Fibroblast of the aortic adventitia (primary cell): ENCODE measurements at places on chromosomes 2 and 18. TPM values are rescaled to one million over a fixed set of nuclear protein-coding genes. Genes with fewer than 3 reads are reported as not detected.

DNA sequence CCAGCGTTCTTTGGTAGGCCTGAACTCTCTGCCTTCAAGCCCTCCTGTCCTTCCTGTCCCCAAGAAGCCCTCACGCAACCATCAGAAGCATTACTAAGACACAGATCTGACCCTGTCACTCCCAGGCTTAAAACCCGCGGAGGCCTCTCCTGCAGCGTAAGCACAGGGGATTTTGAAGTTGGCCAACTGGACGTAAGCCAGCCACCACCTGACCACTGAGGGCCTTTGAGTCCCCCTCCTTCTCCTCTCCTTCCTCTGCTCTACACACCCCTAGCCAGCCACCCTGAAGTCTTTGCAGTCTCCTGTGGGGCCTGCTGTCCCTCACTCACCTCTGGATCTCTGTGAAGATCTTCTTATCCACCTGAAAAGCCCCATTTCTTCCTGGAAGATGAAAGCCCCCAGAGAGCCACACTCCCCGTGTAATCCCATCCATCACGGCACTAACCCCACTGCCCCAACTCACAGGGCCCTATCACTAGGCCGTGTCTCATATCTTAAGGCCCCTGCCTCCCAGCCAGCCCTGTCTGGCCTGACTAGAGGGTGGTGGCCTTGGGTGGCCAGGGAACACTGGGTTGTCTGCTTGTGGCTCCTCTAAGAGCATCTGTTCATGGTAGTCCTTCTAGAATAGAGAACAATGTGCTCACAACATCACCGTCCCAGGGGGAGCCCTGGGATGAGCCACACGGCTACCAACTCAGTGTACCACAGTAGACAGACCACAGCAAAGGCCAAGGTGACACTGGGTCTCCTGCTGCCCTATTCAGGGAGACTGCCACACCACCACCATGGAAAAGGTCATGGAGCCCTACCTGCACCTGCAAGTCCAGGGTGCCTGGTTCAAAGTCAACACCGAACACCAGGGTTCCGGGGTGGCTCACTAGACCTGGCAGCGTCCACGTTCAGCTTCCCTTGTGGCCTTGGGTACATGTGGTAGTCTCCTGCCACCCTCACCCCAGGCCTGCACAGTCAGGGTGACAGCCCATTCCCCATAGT lies 191.6 kb downstream of the ZBTB7C start:
- no peak for DNase-seq

DNA sequence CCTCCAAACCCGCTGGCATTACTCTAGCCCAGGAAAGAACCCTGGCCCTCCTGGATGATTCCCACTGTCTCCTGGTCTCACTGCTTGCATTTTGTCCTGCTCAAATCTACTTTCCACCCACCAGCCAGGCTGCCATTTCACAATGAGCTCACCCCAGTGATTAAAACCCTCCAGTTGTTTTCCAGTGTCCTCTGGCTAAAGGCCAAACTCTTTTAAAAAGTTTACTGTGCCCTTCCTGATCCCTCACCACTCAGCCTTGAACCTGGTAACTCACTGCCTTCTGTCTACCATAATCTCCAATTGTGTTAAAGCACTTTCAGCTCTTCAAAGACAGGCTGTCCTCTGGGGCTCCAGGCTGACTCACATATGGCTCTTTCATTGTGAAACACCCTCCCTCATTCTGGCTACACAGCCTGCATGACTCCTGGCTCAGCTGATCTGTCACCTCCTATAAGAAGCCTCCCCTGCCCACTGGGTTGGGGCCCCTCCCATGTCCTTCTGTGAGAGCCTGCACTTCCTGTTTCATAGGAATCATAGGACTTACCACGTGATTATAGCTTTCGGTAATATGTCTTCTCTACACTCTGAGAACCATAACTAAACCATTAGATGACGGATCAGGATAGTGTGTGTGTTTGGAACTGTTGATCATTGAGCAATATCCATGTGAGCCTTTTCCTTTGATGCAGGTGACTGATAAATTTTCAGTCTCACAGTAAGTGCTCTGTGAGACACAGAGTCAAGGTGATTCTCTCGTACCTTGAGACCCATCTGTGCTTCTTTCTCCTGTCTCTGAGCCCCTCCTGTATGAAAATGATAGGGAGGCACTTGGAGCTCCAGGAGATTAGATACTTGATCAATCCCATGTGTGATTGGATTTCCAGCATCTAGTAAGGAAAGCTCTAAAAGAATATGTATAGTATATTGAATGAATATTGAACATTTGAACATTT lies 590.8 kb upstream of the ID2 start:
- DNase-seq: peak; percentile 93

- DNase-seq: no peak
These were observed 450.5 kb upstream of the ACVR2A start for GRCh38 chr2:147394179-147394790.

DNA sequence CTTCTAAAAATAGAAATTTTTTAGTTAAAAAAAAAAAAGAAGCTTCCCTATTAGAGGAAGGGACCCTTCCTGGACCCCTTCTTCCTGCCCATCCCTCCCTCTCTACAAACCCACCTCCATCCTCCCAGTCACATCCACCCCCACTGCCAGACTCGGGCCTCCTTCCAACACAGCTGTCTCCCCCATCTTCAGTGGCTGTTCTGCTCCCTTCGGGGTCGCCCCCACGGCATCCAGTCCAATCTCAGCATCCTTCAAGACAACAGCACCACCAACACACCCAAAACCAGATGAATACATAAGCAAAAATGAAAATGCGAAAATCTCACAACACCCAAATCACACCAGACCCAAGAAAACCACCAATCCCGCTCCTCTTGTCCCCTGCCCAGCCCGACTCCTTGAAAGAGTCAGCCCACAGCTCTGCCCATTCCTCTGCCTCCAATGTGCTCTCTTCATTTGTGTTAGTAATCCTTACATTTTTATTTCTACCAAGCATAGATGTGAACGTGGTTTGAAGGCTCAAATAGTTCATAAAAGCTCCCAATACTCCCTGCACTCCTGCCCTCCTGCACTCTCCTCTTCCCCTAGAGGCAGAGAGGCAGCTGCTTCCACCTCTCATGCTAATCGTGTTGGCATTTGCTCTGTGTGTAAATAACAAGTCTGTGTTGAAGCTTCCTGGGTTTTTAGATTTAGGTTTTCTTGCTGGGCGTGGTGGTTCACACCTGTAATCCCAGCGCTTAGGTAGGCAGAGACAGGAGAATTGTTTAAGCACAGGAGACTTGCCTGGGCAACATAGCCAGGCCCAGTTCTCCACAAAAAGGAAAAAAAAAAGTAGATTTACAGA lies 37.0 kb downstream of the MAL start:
- DNase-seq: no peak

GRCh38 chr18:55072181-55072580 lies 112.9 kb upstream of the CCDC68 start:
- no peak for DNase-seq

DNA sequence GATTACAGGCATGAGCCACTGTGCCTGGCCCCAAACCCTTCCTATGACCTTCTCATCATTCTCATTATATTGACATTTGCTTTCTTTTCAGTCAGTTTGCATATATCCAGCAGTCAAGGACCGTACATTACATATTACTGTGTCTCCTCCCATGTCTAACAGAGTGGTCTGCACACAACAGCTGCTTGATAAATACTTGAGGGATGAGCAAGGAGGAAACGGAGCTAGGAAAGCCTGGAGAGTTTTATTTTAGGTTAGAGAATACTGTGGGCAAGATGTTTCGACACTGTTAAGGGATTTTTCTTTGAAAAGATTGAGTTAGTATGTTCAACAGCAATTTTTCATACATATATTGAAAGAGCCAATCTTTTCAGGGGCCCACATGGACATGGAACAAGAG lies 76.2 kb upstream of the CHRNA1 start:
- DNase-seq: no peak

DNA sequence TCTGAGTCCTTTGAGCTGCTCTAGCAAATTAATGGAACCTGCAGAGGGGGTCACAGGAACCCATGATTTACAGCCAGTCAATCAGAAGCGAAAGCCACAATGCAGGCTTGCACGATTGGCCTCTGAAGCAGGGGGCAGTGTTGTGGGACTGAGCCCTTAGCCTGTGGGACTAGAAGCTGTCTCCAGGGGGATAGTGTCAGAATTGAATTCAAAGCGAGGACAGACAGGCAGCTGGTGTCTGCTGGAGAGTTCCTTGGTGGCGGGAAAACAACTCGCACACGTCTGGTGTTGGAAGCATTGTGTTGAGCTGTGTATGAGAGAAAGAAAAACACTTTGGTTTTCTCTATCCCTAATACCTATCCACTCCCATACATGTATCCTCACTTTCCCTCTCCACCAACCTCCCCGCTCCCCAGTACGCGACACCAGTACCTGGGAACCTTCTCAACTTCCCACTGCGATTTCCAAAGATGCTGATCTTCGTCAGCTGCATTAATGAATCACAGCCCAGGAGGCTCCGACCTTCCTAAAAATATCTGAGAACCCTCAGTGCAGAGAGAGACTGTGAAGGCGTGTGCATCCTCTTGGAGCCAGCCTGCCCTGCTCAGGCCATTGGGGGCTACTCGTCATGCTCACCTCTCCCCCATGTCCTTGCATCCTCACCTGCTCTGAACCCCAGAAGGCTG lies 88.2 kb downstream of the HS1BP3 start:
- DNase-seq: no peak

DNA sequence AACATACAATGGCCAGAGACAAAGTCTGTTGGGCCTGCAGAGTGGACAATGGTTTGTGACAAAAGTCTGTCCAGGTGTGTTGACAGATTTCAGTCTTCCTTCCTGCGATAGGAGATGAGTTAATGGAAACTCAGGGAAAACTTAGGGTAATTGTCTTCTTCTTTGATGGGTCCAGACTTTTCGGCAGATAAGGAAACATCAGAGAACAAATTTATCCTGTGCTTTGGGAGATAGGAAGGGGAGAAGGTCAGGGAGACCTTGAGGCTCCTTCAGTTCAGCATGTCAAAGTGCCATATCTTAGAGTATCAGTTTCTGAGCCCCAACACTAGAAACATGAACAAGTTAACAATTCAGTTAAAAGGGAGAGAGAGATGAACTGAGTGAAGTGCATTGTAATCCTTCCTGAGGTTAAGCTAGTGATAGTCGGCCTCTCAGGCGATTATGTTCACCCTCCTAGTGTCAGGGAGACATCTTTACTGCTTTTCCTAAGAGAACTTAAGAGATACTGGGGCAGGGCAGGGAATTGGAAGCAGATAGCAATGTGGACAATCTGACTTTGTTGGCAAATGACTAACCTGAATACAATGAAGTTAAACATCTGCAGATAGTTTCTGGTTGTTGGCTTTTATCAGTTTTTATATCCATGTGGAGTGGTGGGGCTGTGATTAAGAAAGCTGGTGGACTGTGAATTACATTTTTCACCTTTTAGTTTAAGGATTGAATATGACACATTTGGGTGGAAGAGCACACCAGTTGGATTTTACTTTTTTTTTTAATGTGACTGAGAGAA lies 248.8 kb upstream of the FN1 start:
- DNase-seq: peak; percentile 88

DNA sequence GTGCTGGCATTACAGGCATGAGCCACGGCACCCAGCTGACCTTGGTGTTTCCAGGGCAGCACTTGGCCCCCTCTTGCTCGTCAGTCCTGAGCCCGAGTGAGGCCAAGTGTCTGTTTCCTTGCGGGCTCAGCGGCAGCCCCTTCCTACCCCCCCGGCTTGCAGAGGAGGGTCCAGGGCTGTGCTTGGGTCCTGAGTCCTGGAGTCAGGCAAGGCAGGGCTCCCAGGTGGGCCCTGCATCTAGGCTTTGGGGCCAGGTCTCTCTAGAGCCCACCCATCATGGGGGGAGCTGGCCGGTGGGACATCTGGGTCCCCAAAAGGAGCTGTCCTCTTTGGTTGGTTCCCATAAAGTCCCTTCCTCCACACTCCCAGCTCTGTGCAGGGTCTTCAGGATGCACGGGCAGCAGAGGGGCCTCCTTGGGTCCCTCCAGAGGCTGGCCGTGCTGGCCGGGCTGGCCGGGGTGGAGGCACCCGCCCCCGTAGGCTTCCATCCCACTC lies 63.7 kb upstream of the HPCAL1 start:
- no peak for DNase-seq

DNA sequence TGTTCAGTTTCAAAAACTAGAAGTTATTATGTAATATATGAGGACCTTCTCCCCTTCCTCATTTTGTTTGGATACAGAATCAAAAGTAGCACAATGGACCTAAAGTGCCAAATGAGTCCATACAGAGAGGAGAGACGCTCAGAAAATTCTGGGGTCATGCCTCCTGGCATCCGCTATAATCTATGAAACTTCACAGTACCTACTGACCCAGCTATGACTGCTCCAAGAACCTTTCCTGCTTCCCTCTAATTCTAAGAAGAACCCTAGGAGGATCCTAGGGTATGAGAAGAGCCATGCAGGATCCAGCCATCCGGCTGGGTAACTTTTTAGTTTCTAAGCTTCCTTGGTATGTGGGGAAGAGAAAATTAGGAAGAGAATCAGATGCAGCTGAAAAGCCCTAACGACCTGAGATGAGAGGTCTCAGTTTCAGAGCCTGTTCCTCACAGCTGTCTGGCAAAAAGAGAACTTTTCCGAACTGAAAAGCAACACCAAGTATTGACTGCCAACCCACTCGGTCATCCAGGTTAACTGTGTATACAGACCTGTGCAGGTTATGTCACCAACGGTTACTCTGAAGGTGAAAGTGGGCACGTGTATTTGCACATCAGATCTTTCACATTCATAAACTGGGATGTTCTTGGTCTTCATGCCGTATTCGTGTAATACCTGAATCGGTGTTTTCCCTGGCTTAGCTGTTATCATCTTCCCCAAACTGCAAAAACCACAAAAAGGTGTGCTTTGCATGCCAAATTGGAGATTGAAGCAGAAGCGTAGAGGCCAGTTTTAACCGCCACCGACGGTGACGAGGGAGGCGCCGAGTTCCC lies 1.1 kb downstream of the PRKRA start:
- peak; percentile 16 for DNase-seq

GRCh38 chr2:102664471-102664909 lies 45.1 kb downstream of the SLC9A2 start:
- peak; percentile 9 for DNase-seq

GRCh38 chr2:5051300-5051699 lies 640.9 kb upstream of the SOX11 start:
- no peak for DNase-seq

CRYGC gene
- total RNA-seq: not detected in 2 replicates

FAHD2B gene
- 0.90 and 2.5 TPM in 2 replicates for total RNA-seq

GRCh38 chr2:46008091-46008870 lies 288.9 kb upstream of the EPAS1 start:
- no peak for DNase-seq

DNA sequence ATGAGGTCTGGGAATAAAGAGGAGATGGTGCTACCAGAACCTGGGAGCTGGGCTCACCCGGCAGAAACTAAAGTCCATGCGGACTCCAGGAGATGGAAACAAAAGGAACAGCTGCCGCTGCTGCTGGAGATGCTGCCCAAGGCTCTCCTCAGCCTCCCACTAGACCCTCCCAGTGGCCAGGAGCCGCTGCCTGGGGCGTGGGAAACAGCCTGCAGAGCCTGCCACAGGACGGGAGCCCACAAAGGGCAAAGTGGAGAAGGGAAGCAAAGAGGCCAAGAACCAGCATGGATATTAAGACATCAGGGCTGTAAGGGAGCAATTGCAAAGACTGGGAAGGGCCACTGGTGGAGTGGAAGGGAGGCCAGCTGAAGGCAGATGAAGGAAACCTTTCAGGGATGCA lies 179.6 kb downstream of the NCK2 start:
- DNase-seq: no peak
